ENCODE measurements at places on chromosomes 13 and 19.

GRCh38 chr19:824885-825284 lies 2.8 kb upstream of the AZU1 start:
- DNase-seq, result no peak

- no peak for DNase-seq
Measured at GRCh38 chr13:111204438-111205177, 89.5 kb downstream of the ARHGEF7 start.

DNA sequence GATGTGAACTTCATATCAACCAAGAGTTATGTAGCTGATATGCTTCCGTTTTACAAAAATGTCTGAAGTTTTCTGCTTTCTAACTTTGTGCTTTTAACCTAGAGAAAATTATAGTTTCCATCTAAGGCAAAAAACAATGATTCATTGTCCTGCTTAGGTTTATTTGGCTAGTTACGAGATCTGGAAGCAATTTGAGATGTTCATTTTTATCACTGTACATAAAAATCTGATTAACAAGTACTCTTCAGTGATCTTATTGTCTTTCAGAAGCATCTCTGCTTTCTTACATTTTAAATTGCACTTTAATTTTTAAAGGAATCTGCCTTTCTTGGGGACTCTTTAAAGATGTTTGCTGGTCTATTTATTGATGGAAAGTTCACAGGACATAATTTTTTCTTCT lies 188.1 kb downstream of the RFC3 start:
- no peak for DNase-seq

- no peak for DNase-seq
Measured at GRCh38 chr19:6828698-6829633, 56.5 kb downstream of the VAV1 start.

DNA sequence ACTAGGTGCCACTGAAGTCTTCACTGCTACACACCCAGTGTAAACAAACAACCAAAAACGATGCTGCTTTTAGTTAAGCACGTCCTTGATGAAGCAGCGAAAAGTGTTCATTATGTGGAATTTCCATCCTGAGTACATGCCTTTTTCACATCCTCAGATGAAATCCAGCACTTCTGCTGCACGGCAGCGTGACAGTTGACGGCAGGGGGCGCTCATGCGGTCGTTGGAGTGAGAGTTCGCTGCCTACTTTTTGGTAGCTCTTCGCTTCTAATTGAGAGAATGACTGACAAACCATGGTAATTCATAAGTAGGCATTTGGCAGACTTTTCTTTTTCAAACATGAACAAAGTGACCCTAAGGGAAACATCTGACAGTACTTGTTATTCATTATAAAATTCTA lies 1124.9 kb downstream of the EFNB2 start:
- DNase-seq, result peak; percentile 2

DNA sequence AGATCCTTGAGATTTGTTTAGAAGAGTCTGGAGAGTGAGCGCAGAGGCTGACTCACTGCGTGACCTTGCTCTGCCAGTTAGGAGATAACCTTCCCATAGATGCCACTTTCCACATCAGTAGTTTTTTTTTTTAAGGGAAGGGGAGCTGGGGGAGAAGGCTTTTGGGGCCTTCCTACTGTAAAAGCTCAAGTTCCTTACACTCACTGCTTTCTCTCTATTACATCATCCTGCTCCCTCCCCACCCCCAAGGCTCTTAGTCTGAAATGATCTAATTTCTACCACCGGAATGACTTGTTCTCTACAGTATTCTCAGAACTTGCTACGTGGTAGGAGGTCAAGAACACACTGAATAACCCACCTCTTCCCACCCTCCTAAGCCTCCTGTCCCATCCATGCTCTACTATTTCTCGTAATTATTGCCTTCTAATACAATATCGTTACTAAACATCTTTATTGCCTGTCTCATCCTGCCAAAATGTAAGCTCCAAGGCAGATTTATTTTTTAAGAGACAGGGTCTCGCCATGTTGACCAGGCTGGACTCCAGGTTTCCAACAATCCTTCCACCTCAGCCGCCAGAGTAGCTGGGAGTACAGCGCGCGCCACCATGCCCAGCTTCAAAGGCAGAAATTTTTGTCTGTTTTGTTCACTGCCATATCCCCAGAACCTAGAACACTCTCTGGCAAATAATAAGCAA lies 1.2 kb downstream of the LONP1 start:
- no peak for DNase-seq

GRCh38 chr19:35268536-35269437 lies at the start of gene USF2:
Gene USF2, plus strand, starts transcription at chr19:35268962. Its CDS starts 140 bp downstream, at chr19:35269102.
- DNase-seq, result peak; percentile 79

GRCh38 chr19:11196406-11197287 lies 698 bp downstream of the KANK2 start:
- DNase-seq, result no peak

DNA sequence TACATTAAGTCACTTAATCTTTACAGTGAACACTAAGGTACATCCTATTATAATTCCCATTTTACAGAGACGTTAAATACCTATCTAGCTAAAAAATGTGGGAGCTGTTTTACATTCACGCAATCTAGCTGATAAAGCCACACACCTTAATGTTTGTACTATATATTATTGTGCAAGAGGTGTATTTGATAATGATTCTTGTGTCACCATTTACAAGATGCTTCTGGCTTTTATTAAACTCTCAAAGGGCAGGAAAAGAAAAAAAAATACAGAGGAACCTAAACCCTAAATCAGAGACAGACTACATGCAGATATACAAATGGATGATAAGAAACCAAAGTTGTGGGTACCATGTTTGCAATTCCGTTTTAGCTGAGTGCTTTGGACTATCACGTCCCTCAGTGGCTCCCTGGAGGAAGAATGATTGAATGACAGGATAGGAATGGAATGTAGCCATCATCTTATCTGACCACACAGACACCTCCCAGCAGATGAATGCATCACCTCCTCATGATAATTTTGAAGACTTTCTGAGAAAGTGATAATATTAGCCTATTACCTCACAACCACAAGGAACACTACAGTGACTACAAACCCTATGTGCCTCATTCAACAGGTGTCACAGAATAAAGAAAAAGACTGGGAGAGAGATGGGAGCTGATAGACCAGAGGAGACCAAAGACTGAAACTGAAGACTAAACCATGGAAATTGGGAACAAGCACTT lies 230.5 kb upstream of the SERP2 start:
- DNase-seq, result no peak

GRCh38 chr19:1106841-1107660 lies 3.3 kb downstream of the GPX4 start:
- no peak for DNase-seq

- no peak for DNase-seq
Measured at GRCh38 chr13:98239162-98240076, 62.4 kb upstream of the RNF113B start.

DNA sequence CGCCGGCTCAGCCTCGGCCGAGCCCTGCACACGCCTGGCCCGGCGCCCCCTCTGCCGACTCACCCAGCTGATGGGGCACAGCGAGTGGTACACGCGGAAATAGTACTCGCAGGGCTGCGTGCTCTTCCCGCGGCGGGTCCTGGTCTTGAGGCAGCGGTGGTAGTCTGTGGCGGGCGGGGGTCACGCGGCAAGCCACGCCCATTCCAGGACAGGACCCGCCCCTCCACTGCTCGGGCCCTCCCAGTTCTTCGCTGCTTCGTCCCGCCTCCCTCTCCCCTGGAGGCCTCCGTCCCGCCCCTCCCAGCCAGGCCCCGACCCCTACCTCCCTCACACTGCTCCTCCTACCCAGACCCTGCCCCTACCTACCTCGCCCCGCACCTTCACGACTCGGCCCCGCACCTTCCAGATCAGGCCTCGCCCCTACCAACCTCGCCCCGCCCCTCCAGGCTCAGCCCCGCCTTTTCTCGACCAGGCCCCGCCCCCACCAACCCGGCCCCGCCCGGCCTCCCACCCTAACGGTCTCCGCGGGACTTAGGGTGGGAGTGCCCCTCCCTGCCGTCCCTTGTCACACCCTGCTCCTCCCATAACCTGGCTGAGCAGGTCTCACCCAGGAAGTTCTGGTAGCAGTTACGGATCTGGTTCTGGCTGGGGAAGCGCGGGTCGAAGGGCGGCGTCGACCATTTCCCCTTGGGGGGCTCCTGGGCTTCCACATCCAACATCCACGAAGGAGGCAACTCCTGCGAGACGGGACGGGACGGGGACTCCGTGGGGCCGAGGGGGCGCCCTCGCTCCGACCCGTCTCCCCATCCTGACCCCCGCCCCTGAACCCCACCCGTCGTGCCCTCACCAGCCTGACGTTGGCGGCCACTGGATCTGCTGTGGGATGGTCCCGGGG lies 469 bp downstream of the COX6B2 start:
- DNase-seq, result no peak

GRCh38 chr13:107807306-107808073 lies 407.8 kb downstream of the LIG4 start:
- DNase-seq, result no peak
